GM04504 (cell line): ENCODE measurements at places on chromosomes 6 and 20.

GRCh38 chr20:59559863-59560262 is 44.5 kb upstream of the PHACTR3 start:
- DNase-seq, result no peak

- peak; percentile 19 for DNase-seq
Measured at GRCh38 chr6:100726666-100727065, 154.5 kb downstream of the ASCC3 start.

- no peak for DNase-seq
Measured at GRCh38 chr6:130575557-130575956, 209.7 kb downstream of the TMEM200A start.

GRCh38 chr20:44355498-44356352 is at the start of gene HNF4A:
TSS of gene HNF4A (plus strand) at chr20:44355699. CDS start at chr20:44355805, 106 bp downstream.
- no peak for DNase-seq

- DNase-seq, result no peak
Measured at GRCh38 chr6:36650848-36651478, 27.6 kb upstream of the CDKN1A start.

- no peak for DNase-seq
Measured at GRCh38 chr6:137989664-137990063, 117.6 kb downstream of the PERP start.

DNA sequence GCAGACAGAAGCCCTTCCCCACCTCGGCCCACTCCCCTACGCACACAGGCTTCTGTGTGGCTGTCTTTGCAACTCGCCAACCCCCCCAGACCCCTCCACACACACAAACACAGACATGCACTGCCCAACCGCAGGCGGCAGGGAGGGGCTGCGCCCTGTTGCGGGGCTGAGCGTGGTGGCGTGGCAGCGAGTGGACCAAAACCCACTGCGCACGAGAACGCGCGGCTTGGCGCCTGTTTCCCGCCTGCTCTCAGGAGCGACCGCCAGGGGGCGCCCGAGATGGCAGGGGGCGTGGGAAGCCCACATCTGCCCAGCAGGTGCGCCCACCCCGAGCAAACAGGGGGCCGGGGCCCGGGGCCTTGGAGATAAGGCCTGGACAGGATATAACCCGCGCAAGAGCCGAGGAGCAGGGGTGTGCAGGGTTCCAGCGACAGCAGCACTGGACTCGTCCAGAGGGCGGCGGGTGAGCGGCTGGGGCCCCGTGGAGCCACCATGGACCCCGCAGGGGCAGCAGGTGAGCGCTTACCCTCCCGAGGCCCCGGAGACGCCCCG is at the start of gene RBPJL:
RBPJL (plus strand) TSS at position 410 of the 552 bp plus-strand sequence; CDS start at position 493, 83 bp downstream.
- no peak for DNase-seq
